ENCODE measurements at places on chromosomes 6 and 20.

- DNase-seq: no peak
These were observed 139.8 kb downstream of the SOX4 start for GRCh38 chr6:21733311-21733710.

DNA sequence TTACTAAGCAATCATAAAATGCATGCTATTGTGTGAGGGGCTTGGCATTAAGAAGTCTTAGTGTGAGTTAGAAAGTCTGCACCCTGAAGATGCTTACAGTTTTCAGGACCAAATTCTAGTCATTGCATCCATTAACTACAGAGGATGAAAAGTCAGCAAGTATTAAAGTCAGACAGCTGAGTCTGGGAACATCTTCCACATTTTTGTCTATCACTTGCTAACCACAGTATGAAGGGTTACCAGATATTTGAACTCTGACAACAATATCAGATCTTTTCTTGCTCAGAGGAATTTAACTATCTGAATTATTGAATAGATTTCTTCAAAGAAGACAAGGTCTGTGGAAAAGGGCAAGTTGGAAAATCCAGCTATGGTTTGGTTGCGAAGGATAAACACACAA is 264.4 kb downstream of the BTBD9 start:
- DNase-seq: no peak

DNA sequence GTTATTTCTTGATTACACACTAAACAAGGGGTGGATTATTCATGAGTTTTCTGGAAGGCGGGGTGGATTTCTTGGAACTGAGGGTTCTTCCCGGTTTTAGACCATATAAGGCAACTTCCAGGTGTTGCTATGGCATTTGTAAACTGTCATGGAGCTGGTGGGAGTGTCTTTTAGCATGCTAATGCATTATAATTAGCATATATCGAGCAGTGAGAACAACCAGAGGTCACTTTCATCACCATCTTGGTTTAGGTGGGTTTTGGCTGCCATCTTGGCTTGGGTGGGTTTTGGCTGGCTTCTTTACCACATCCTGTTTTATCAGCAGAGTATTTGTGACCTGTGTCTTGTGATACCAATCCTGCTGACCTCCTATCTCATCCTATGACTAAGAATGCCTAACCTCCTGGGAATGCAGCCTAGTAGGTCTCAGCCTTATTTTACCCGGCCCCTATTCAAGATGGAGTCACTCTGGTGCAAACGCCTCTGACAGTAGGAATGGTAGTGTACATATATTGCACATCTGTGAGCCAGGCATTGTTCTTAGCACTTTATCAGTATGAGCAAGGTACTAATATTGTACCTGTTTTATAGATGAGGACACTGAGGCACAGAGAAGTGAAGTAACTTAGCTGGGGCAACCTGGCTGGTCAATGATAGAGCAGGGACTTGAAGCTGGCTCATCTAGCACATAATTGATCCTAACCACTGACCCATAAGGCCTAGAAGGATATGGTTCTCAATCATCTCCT is 203.7 kb downstream of the NFATC2 start:
- no peak for DNase-seq

GRCh38 chr6:90266905-90267621 is 29.6 kb downstream of the BACH2 start:
- DNase-seq: no peak

- no peak for DNase-seq
These were observed 31.4 kb downstream of the PTPN1 start for GRCh38 chr20:50541606-50542041.

DNA sequence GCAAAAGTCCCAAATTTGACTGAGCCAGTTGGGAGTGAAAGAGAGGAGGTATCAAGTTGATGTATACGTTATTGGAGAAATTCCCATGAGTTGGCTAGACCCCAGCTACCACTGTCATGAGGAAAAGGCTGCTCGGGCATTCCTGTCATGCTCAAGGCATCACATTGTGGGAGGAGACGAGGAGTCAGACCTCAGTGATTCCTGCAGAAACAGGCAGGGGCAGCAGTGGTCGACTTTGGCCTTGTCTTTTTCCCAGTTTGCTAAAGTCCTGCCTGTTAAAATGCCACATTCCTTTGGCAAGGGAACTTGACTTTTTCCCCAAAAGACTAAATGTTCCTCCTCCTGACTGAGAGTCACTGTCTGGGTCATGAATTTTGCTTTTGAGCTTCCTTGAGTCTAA is 295.5 kb upstream of the HS3ST5 start:
- no peak for DNase-seq

DNA sequence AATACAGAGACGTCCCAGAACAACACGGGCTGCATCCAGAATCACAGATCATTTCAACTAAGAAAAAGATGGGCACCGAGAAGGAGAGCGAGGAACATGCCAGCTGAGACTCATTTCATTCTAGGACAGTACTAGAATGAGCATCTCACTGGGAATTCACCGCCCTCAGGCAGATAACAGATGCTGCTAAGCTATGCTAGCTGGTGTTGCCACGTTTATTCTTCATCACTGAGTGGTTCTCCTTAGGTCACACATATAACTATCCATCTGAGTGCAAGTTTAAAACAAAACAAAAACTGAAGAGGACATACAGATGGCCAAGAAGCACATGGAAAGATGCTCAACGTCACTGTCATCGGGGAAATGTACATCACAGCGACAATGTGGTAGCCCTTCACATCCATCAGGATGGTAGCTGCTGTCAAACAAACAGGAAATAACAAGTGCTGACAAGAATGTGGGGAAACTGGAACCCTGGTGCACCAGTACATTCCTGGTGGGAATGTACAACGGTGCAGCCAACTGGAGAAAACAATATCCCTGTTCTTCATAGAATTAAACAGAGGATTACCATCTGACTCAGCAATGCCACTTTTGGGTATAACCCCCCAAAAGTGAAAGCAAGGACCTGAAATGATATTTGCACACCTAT is 97.6 kb downstream of the SLC22A23 start:
- DNase-seq: no peak

DNA sequence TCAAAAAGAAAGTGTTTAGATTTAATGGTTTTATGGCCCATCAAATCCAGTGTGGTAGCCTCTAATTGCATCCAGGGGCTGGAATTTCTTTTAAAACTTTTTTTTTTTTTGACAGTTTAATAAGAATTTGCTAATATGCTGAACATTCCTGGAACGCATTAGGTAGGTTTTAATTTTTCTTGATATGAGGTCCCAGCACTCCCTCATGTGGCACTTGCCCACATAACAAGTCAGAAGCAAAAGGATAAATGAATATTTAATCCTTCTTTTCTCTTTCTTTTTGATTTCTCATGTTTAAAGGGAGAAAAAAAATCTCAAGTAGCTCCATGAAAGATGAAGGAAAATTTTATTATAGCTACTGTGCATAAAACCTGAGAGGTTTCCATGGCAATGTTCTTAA is 13.5 kb downstream of the HAO1 start:
- no peak for DNase-seq

DNA sequence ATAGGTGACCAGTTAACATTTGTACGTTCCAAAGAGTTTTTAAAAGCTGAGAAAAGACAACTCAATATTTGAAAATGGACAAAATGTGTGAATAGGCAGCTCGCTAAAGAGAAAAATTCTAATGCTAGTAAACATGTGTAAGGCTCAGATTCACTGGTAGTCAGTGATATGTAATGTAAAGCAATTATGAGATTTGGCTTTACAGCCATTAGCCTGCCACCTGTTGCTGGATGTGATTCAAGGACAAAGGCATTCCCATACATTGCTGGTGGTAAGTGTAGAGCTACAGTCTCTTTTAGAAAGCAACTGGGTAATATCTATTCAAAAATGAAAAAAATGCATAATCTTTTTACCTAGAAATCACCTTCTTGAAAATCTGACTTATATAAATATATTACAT is 114.3 kb downstream of the COL19A1 start:
- DNase-seq: no peak

DNA sequence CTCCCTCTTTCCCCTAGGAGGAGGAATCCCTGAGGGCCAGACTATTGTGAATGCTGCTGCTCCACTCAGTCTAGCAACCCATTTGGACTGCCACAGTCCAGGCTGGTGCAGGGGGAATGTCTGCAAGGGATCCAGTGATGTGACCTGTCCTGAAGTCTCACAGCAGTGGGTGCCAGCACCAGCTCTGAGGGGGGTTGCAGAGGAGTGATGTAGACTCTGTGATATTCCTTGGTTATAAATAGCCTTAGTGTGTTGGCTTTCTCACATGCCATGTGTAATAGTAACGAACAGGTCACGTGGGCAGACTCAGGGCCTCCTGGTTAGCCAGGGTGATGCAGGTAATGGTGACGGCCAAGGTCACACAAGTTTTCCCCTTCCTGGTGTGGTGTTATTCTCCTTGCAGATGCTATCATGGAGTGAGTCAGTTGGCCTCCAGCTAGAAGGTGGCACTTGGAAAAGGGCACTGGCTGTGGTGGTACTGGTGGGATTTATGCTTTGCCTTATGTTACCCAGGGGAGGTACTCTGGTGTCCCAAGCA is 404.4 kb downstream of the UTRN start:
- no peak for DNase-seq

GRCh38 chr6:159357211-159357915 is 188.2 kb downstream of the FNDC1 start:
- DNase-seq: no peak

DNA sequence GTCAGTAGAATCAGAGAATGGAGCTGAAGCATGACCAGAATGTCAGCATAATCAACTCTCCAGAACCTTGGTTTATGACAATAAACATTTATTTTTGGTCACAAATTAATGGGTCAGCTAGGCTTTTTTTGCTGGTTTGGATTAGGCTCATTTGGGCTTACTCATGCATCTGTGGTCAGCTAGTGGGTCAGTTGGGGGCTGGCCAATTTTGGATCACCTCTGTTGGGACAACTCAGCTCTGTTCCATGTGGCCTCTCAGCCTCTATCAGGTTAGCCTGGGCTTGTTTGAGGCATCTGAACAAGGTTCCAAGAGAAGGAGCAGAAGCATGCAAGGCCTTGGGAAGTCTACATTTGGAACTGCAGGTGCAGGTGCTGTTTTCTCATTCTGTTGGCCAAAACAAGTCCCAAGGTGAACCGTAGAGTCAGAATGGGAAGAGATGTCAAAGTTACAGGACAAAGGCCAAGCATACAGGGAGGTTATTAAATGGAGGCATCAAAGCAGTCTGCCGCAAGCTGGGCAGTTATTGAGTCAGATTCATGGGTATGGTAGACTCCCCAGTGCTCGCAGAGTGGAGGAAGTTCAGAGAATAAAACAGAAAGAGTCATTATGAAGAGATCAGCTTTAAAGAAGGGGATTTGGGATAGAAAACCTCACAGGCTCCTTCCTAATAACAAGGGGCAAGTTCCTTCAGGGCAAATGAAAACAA is 173.0 kb downstream of the PLCB4 start:
- no peak for DNase-seq

GRCh38 chr6:133991096-133991593 is 38.1 kb downstream of the TBPL1 start:
- no peak for DNase-seq

- no peak for DNase-seq
These were observed 12.7 kb downstream of the PBOV1 start for GRCh38 chr6:138205437-138206094.

All from NCI-H2029 (cell line).